ENCODE measurements at places on chromosomes 5 and 9. TPM values are rescaled to one million over a fixed set of nuclear protein-coding genes. Genes with fewer than 3 reads are reported as not detected.

GRCh38 chr9:133075925-133076630, 14.3 kb downstream of the CEL start:
- peak; percentile 38 for DNase-seq

- no peak for DNase-seq
These were observed 273.3 kb downstream of the MAN2A1 start for GRCh38 chr5:109962882-109963603.

- DNase-seq, result peak; percentile 96
These were observed 53.2 kb downstream of the ZNF474 start for GRCh38 chr5:122182491-122182921.

DNA sequence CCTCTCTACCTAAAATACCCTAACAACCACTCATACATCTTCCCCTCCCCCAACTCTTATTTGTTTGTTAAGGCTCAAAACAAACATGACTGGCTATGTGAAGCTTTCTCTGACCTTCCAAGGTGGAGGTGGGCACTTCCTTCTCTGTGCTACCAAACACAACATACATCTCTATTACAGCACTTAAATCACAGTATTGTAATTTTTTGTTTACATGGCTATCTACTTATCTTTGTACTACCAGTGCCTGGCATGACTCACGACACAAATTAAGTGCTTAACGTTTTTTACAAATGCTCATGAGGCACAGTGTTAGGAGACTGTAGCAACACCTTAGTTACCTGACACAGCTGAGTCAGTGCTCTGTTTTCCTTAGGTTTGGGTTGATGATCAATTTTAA, 18.6 kb downstream of the HOMER1 start:
- DNase-seq, result peak; percentile 93

GRCh38 chr9:93080406-93080805, 15.6 kb upstream of the CARD19 start:
- DNase-seq, result no peak

DNA sequence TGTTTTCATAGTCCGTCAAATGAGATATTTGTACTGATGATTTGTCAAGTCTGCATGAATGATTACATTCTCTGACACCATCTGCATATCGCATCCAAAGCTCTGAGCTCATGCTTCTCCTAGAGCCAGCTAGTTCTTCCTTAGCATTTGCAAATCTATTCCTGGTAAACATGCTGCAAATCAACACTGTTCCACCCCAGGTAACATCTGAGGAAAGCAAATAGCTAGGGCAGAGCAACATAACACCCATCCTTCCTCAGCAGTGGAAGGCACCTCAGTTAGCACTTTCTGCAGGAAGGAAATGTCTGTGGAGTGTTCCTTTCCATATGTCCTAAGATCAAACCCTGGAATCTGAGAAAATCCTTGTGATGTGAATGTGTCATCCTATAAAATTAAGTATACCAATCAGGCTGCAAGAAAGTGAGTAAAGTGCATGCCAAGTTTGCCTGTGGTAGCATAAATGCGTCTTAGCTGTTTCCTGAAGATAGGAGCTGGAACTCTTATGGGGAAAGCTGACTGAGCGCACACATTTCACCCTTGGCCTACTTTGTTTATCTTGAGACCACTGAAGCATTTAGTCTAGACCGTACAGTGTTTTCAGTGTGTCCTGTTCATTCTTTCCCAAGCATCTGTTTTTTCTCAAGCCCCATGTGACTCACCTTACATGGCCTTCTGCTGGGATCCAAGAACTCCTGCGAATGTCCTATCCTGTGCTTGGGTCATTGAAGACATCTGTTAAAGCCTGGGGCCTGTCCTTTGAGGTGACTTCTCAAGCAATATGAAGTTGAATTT, 50.9 kb upstream of the STARD4 start:
- DNase-seq, result no peak

DNA sequence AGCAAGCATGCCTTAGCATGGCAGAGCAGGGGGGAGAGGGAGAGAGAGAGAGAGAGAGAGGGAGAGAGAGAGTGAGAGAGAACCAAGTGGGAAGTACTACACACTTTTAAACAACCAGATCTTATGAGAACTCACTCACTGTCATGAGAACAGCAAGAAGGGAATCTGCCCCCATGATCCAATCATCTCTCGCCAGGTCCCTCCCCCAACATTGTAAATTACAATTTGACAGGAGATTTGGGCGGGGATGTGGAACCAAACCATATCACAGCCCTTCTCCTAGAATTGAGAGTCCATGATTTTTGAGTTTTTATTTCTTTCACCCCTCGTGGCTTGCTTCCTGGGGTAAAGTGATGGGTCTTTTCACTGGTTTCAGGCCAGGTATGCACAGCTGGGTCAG, 98.8 kb downstream of the DOCK2 start:
- DNase-seq, result no peak

DNA sequence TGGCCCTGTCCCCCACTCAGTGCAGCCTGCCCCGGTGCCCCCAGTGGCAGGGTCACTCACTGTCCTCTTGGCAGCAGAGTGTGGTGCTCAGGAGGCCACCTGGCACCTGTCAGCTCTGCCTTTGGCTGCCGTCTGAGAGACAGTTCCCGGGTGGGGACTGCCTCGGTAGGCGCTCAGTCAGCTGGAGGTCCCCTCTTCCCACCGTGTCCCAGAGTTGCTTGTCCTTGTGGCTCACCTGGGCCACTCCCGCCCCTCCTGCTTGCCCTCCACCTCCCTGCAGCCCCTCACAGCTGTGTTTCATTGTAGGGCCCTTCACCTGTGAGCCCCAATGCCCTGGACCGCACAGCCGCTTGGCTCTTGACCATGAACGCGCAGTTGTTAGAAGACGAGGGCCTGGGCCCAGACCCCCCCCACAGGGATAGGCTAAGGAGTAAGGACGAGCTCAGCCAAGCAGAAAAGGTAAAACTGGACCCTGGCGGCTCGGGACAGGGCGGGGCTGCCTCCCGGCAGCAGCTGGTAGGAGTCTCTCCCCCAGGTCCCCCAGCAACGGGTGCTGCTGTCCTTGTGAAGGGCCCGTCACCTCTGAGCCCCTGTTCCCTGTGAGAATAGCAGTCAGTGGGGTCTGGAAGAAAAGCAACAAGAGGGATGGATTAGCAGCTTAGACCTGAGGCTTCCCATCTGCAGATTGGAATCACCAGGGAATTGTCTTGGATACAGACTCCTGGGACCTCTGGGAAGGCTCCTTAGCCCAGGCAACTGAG, 122.7 kb downstream of the DAB2IP start:
- DNase-seq, result no peak

DNA sequence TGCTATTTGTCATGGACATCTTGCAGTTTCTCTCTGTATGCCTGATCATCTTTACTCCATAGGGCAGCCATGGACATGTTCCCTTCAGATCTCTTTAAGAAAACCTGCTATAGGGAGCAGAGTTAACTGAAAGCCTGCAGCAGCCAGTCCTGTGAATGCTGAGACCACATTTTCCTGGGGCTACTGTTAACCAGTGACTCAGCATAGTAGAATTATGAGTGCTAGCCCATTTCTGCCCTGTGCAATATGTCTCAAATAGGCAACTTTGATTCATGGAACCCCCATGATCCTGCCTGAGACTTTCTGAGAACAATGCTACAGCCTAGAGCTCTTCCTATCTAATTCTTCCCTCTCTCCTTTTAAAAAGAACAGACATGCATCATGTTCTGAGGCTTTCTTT, 624.2 kb downstream of the CHSY3 start:
- DNase-seq, result peak; percentile 95

- no peak for DNase-seq
These were observed 26.2 kb downstream of the AGTPBP1 start for GRCh38 chr9:85715587-85715986.

DNA sequence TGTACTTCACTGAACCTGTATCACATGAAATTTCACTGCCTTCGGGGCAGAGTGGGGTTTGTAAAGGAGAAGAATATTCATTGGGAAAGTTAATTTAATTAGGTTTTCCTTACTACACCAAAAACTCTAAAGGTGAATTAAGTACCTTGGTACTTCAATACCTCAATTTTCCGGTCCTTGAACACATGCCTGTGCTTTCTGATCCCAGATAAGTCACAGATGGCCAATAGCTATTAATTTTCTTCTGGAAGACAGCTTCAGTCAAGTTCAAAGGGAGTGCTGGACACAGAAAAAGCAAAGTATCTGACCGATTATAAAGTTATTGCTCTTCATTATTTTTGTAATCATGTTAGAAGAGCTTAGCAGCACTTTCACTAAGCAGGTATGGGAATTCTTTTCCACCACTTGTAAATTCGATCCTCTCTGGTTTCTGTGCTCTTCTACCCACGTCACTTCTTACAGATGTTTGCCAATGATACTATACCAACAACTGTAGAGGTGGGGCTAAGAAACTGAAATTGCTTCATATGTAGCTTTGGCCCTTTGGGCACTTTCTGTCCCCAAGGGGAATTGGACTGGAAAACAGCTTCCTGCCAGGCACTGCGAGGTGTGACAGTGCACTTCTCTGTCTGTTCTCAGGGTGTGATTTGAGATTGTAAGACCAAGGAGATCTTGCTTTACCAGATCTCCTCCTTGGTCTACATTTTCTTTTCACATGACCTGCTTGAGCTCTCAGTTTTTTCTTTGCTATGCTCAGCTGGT, 164.0 kb downstream of the CCDC192 start:
- no peak for DNase-seq

- DNase-seq, result no peak
These were observed 311.1 kb upstream of the CLINT1 start for GRCh38 chr5:158170060-158170459.

- DNase-seq, result no peak
These were observed 2.2 kb upstream of the CANX start for GRCh38 chr5:179696603-179697002.

GRCh38 chr5:34656700-34657273, 659 bp downstream of the RAI14 start:
- no peak for DNase-seq

DNA sequence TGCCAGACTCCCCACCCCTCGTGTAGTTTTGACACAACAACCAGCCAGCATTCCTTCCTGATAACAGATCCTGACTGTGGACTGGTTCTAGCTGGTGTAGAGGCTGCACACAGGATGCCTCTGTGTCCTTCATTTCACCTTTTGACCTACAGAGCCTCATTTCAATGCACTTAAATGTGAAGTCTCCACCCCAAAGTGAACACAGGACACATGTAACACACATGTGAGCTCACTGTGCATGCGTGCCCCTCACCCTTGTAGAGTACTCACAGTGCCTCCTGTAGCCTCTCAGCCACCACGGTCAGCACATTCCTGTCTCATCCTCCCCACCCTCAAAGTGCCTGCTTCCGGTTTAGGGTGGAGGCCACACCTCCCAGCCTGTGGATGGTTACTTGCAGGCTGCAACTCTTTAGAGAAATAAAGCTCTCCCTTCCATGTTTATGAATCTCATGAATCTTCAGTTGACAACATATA, 11.6 kb upstream of the NKD2 start:
- no peak for DNase-seq

- DNase-seq, result peak; percentile 54
These were observed 114.8 kb downstream of the RGS3 start for GRCh38 chr9:113578279-113578865.

DNA sequence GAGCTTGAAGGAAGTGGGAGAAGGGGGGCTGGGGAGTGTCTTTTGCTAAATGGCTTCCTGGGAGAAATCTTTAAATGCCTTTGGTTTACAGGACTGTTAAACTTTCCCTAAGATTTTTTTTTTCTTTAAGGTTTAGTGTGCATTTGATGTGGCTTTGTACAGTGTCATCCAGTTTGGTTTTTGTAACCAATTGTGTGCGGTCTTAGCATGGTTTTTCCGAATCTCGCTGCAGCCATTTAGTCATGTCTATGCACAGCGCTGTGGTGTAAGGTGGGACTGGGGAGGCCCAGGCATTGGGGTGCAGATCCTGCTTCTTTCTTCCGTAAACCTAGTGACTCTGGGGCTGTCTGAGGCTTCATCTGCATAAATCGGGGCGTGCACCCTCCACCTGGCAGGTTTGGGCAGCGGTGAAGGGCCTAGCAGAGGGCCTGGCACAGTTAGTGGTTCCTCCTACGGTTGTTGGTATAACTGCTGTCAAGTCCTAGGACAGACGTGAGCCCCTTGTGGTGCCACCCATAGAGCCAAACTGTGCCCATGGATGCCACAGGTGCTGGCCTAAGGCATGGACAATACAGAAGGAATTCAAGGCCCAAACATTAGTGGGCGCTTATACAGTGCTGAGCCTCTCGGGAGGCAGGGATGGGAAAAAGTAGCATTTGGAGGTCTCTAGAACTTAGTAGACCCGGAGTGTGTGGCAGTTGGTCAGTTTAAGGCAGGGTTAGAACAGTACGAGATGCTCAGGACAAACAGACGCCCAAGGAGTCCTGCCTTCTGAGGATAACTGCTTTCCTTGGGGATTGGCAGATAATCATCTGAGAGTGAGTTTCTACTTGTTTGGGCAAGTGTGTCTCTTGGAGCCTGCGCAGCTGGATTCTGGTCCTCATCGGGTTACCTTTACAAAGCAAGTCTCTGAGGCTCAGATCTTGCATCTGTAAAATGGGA, 1.5 kb downstream of the PRRC2B start:
- peak; percentile 70 for DNase-seq

DNA sequence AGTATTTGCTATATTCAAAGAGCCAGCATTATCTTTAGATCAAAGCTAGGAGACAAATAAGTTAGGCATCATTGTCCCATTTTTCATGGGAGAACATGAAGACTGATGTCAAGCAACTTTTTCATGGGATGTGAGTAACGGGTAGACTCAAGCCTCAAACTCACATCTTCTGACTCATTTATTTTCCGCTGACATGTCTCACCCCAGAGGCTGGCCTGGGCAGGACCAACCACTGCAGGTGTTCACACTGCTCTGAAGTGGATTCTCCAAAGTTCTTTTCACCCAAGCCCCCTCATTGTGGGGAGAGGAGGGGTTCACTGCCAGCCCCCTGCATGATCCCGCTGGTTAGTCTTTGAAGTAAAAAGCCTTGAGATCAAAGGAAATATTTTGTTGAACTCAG, 34.9 kb upstream of the BASP1 start:
- DNase-seq, result peak; percentile 92

- DNase-seq, result peak; percentile 10
These were observed 77.1 kb downstream of the HOMER1 start for GRCh38 chr5:79436821-79437220.

- peak; percentile 68 for DNase-seq
These were observed 933 bp upstream of the TGFBR1 start for GRCh38 chr9:99103901-99104458.

- no peak for DNase-seq
These were observed 825 bp upstream of the PCAT7 start for GRCh38 chr9:94554078-94554438.

GRCh38 chr9:132411091-132411508, 1.1 kb downstream of the CFAP77 start:
- DNase-seq, result peak; percentile 42

- DNase-seq, result no peak
These were observed 24.0 kb downstream of the LYRM7 start for GRCh38 chr5:131194725-131195124.

- no peak for DNase-seq
These were observed 30.0 kb downstream of the BTF3 start for GRCh38 chr5:73528248-73528647.

- DNase-seq, result peak; percentile 89
These were observed 129.0 kb downstream of the SNX18 start for GRCh38 chr5:54646356-54647101.

The IFNB1 gene
- 0.26 TPM for total RNA-seq

The FXN gene
- 2.9 TPM for total RNA-seq

The GABRA6 gene
- not detected for total RNA-seq

The NEK6 gene
- total RNA-seq, result 14.7 TPM

The CCNB1 gene
- total RNA-seq, result 7.9 TPM

The DMRT3 gene
- total RNA-seq, result not detected

The UGT3A2 gene
- total RNA-seq, result not detected

The PCA3 gene
- total RNA-seq, result not detected

The SCAI gene
- 4.7 TPM for total RNA-seq

Measured in bronchial epithelial cell (primary cell).